Osteoblast (primary cell): ENCODE measurements at places on chromosomes 6 and 20. TPM values are rescaled to one million over a fixed set of nuclear protein-coding genes. Genes with fewer than 3 reads are reported as not detected.

DNA sequence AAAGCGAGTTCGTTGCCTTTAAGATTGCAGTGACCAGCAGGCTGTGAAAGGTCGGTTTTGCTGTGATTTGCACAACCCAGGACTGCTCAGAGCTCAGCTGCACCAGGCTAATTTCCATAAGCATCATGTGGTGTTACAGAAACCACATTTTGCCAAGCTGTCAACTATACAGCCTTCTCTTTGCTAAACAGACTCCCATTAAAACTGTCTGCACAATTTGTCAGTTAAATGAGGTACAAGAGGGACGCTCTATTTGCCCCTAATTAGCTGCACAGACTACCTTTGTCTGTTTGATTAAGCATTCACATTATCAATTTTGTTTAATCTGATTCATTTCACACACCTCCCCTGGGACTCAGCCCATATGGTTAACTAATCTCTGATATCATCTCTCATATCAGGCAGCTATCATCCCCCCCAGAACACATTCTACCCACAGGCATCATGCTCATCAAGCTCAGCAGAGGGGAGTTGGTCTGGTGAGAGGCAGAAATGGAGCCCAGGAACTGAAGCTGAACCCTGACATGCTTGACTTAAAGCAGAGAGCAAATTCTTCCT is 62.1 kb downstream of the OLIG3 start:
- no peak overlapping the region for H3K4me3 ChIP-seq
- no peak overlapping the region for H3K27ac ChIP-seq
- no peaks in the 10 kb centered on the region for H3K4me1 ChIP-seq
- peaks cover 10% of the 10 kb centered on the region for H3K27me3 ChIP-seq
- H3K36me3 ChIP-seq, result no peaks in the 10 kb centered on the region
- no peak for DNase-seq

GRCh38 chr20:25226433-25227316 is 21.2 kb upstream of the PYGB start:
- H3K27me3 ChIP-seq, result no peaks in the 10 kb centered on the region
- peak overlapping the region; percentile 34 for H3K27ac ChIP-seq
- peak; percentile 51 for DNase-seq
- peaks cover 14% of the 10 kb centered on the region for H3K36me3 ChIP-seq

DNA sequence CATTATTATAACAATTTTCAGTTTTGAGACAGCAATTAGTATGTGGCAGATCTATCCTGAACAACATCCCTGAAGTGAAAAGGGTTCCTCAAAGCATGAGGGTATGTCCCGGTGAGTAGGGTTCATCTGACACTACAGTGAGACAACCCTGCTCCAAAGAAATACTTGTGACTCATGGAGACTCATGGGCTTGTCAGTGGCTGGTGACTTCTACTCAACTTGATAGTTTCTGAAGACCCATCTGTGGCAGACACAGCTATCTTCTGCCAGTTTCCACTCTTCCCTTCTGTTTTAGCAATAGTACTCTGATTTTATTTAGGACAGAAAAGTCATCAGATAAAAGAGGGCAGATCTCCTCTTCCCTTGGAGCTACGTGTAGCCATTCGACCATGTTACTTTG is 41.4 kb downstream of the MAP3K7 start:
- no peaks in the 10 kb centered on the region for H3K27me3 ChIP-seq
- peaks cover 60% of the 10 kb centered on the region for H3K36me3 ChIP-seq
- H3K4me1 ChIP-seq, result no peaks in the 10 kb centered on the region
- no peak overlapping the region for H3K27ac ChIP-seq

TOMM34 gene
- total RNA-seq, result 16.3 and 18.3 TPM in 2 replicates

GRCh38 chr6:36608788-36609563 is 14.8 kb downstream of the SRSF3 start:
- no peak for DNase-seq
- no peak overlapping the region for H3K27ac ChIP-seq
- peaks cover 27% of the 10 kb centered on the region for H3K4me1 ChIP-seq
- H3K4me3 ChIP-seq, result no peak overlapping the region
- peaks cover 71% of the 10 kb centered on the region for H3K36me3 ChIP-seq

DNA sequence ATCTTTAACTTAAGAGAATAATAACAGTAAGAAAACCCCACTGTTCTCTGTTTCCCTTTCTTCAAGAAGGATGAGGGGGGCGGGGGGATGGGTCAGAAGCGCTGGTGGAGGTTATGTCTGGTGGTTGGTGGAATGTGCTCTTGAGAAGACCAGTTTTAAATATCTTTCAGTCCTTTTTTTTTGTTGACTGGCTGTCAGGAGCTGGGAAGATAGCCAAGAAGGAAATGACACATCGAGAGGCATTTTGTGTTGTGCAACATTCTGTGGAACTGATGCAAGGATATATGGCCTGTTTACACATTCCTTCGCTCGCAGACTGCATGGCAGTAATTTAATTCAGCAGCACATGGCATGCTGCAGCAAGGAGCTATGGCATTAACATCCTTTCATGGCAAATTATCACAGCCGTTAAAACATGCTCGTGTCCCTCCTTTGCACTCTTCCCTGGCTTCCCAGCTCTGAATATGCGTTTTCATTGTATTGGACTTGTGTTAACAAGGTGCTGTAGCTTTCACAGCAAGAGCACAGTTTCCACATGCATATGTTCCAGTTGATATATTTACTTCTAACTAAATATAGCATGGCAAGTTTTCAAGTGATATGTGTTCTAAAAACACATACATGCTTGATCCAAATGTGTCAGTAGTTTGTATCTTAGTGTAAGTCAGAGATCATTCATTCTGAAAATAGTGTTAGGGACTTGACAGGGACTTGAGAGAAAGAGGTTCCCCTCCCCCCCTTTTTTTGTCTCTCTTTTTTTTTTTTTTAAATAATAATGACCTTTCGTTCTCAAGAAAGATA is 68.2 kb upstream of the SUPT3H start:
- H3K4me3 ChIP-seq, result peak overlapping the region; percentile 8
- DNase-seq, result peak; percentile 90
- H3K4me1 ChIP-seq, result peaks cover 64% of the 10 kb centered on the region
- H3K27ac ChIP-seq, result peak overlapping the region; percentile 64
- no peaks in the 10 kb centered on the region for H3K27me3 ChIP-seq

SLC17A2 gene
- not detected in 2 replicates for total RNA-seq

GRCh38 chr6:14095437-14095836 is 22.1 kb upstream of the CD83 start:
- no peaks in the 10 kb centered on the region for H3K36me3 ChIP-seq
- H3K4me3 ChIP-seq, result no peak overlapping the region
- DNase-seq, result no peak
- H3K4me1 ChIP-seq, result no peaks in the 10 kb centered on the region
- no peak overlapping the region for H3K27ac ChIP-seq

- peak; percentile 1 for DNase-seq
- H3K36me3 ChIP-seq, result no peaks in the 10 kb centered on the region
- H3K4me3 ChIP-seq, result no peak overlapping the region
- no peaks in the 10 kb centered on the region for H3K27me3 ChIP-seq
- H3K4me1 ChIP-seq, result peaks cover 27% of the 10 kb centered on the region
Observed at GRCh38 chr6:158565122-158565429, 5.2 kb downstream of the TMEM181 start.

GRCh38 chr6:20260360-20260759 is 48.1 kb upstream of the MBOAT1 start:
- no peaks in the 10 kb centered on the region for H3K36me3 ChIP-seq
- no peaks in the 10 kb centered on the region for H3K4me1 ChIP-seq
- H3K4me3 ChIP-seq, result no peak overlapping the region
- no peak overlapping the region for H3K27ac ChIP-seq
- no peaks in the 10 kb centered on the region for H3K27me3 ChIP-seq

CSTF1 gene
- total RNA-seq, result 25.0 and 26.8 TPM in 2 replicates

GRCh38 chr20:45088247-45088646 is 12.7 kb downstream of the KCNS1 start:
- H3K4me1 ChIP-seq, result peaks cover 45% of the 10 kb centered on the region
- H3K27ac ChIP-seq, result peak overlapping the region; percentile 46
- no peaks in the 10 kb centered on the region for H3K36me3 ChIP-seq
- DNase-seq, result peak; percentile 88

- H3K4me1 ChIP-seq, result peaks cover 68% of the 10 kb centered on the region
- H3K27ac ChIP-seq, result peak overlapping the region; percentile 40
- no peaks in the 10 kb centered on the region for H3K27me3 ChIP-seq
- H3K36me3 ChIP-seq, result peaks cover 37% of the 10 kb centered on the region
- H3K4me3 ChIP-seq, result peak overlapping the region; percentile 39
Observed at GRCh38 chr20:31717478-31718201, 5.0 kb downstream of the BCL2L1 start.

- DNase-seq, result no peak
Observed at GRCh38 chr6:33190504-33191107, 1.7 kb downstream of the COL11A2 start.

TCP11 gene
- total RNA-seq, result 0.29 and 0.72 TPM in 2 replicates

ZBTB22 gene
- total RNA-seq, result 18.6 and 19.5 TPM in 2 replicates

KIAA1755 gene
- 2.5 and 2.7 TPM in 2 replicates for total RNA-seq

- no peaks in the 10 kb centered on the region for H3K36me3 ChIP-seq
- H3K27ac ChIP-seq, result no peak overlapping the region
- H3K4me3 ChIP-seq, result no peak overlapping the region
- no peaks in the 10 kb centered on the region for H3K27me3 ChIP-seq
- DNase-seq, result no peak
Observed at GRCh38 chr6:37940074-37940847, 120.7 kb downstream of the ZFAND3 start.
